Spleen (tissue), 13 donors: ENCODE measurements at places on chromosomes 16 and 17.

- DNase-seq: no peak
Observed at GRCh38 chr16:22732400-22732799, 81.6 kb upstream of the HS3ST2 start.

- DNase-seq: no peak
Observed at GRCh38 chr16:12211870-12212690, 235.5 kb downstream of the SNX29 start.

DNA sequence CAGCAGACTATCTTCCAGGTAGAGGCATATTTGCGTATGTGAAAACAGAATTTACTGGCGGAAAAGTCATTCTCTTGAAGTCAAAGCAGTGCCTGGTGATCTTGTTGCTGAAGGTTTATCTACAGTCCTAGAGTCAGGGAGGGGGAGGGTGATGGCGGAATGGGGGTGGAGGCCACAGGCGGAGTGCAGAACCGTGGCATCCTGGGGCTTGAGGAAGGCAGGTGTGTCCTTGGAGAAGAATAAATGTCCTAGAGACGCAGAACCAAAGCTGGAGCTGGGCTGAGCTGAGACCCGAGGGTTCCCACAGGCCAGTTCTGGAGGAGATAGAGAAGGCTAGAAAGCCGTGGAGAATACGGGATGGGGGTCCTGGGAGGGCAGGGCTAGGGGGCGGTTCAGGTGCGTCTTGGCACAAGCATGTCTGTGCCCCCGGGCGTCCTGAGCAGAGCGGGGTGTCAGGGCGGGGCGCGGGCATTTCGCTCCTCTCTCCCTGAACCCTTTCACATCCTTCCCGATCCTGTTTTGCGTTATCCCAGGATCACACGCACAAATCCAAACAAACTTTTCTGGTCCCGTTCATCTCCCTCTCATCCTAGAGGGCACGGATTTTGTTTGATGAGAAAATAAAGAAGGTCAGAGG lies 76.9 kb upstream of the CREBBP start:
- no peak for DNase-seq

GRCh38 chr16:55482056-55482455 lies 3.1 kb downstream of the MMP2 start:
- no peak for DNase-seq

- peak; percentile 14 for DNase-seq
Observed at GRCh38 chr16:86050111-86050510, 151.1 kb downstream of the IRF8 start.

GRCh38 chr16:8548166-8548565 lies 42.1 kb downstream of the TMEM114 start:
- no peak for DNase-seq

DNA sequence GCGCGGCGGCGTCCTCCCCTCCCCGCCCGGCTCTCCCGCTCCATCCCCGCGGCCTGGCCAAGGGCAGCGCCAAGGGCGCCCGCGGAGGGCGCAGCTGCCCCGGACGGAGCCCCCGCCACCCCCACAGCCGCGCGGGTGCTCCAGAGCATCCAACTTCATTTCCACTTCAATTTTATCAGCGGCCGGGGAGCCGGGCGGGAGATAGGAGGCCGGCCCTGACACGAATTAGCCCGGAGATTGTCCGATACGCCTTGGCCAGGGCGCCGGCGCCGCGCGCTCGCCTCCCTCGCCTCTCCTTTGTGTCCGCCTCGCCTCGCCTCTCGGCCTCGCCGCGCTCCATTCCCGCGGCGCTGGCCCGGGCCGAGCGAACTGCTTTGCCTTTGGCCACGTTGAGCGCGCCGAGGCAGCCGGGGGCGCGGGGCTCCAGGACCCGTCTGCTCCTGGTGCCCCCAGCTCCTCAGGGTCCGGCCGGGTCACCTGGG lies 129.1 kb upstream of the LHX1 start:
- no peak for DNase-seq

DNA sequence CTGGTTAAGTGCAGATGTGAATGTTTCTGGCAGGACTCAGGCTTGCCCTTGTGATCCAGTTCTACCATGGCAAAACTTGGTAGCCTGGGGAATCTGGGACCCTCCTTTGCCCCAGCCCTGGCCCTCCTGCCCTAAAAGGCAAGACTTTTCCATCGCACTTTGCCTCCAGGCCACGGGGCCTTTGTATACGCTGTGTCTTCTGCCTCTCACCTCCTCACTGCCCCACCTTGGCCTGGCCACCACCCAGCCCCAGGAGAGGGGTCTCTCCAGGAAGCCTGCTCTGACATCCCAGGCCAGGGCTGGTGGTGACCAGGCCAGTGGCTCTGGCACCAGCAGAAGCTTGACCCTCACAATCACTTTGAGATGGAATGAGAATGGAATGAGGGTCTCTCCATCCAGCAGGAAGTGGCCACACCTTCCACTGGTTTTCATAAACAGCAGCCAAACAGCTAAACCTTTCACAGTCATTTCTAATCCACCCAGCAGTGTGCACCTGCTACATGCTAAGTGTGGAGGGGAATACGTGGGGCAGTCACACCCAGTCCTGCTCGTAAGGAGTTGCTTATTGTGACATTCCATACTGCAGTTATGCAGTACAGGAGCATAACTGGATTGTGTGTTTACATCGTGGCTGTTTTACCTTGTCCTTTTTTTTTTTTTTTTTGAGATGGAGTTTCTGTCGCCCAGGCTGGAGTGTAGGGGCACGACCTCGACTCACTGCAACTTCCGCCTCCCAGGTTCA lies 1.6 kb upstream of the MRPL38 start:
- no peak for DNase-seq

- DNase-seq: no peak
Observed at GRCh38 chr17:73508931-73509605, 135.2 kb downstream of the SDK2 start.

GRCh38 chr16:84874983-84875382 lies 55.2 kb downstream of the CRISPLD2 start:
- no peak for DNase-seq

GRCh38 chr17:15468126-15468525 lies 705 bp upstream of the CDRT4 start:
- DNase-seq: no peak

- no peak for DNase-seq
Observed at GRCh38 chr17:54992797-54993639, 24.5 kb downstream of the STXBP4 start.

- no peak for DNase-seq
Observed at GRCh38 chr16:77404775-77405174, 30.1 kb downstream of the ADAMTS18 start.

- DNase-seq: no peak
Observed at GRCh38 chr17:75011401-75012095, 922 bp upstream of the MRPL58 start.

- peak; percentile 92 for DNase-seq
Observed at GRCh38 chr17:32609085-32609484, 122.3 kb downstream of the CDK5R1 start.

- no peak for DNase-seq
Observed at GRCh38 chr16:22621586-22622155, 111.0 kb downstream of the NPIPB5 start.

- DNase-seq: no peak
Observed at GRCh38 chr17:75468779-75469373, 12.4 kb downstream of the TMEM94 start.

- DNase-seq: no peak
Observed at GRCh38 chr16:31880322-31880979, 6.8 kb downstream of the ZNF267 start.

- no peak for DNase-seq
Observed at GRCh38 chr16:72727565-72727964, 320.4 kb downstream of the ZFHX3 start.

DNA sequence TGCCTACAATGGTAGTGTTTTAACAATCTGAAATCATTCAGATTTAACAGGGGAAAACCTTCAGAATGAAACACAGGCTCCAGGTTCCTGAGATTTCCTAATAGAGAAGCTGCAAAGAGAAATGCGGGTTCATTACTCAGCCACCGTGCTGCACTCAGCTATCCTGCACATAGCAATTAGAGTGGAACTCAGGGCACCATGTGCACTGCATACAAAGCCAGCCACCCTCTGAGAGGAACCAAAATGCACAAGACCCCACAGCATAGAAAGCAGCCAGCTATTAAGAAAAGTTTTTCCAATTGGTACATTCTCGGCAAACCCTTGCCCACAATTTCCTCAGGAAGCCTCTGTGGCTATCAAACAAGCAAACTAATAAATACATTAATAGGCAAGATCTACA lies 37.4 kb downstream of the TOM1L2 start:
- DNase-seq: no peak

GRCh38 chr16:81647527-81647926 lies 131.6 kb upstream of the PLCG2 start:
- DNase-seq: no peak

DNA sequence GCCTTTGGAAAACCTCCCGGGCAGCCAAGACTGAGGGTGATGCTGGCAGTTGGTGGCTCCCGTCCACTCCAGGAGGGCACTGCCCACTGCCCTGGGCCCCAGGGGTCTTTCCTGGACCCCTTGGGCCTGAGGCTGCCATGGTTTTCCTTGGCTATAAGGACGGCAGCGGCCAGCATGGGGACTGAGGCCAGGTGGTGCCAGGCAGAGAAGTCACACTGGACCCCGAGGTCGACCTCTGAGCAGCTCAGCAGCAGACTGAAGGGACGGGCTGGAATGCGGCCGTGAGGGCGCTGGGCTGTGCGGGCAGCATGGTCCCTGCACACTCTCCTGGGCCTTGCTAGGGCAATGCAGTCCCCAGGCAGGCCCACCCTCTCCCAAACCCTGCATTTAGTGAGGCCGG lies 55.6 kb upstream of the GNG13 start:
- no peak for DNase-seq

DNA sequence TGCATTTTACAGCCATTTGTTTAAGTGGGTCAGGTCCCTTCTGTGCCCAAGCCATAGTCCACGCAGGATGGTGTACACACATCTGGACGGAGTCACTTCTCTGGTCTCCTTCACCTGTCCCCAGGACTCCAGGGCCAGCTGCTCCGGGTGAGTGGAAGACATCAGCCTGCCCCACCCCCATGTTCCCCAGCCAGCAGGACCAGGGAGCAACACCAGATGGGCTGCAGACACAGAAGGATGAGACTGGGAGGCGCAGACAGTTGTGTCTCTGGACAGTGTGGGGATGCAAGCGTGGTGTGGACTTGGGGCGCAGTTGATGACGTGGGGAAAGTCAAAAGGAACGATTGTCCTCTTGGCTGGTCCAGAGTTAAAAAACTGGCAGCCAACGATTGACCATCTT lies 24.6 kb upstream of the WFDC1 start:
- DNase-seq: no peak

DNA sequence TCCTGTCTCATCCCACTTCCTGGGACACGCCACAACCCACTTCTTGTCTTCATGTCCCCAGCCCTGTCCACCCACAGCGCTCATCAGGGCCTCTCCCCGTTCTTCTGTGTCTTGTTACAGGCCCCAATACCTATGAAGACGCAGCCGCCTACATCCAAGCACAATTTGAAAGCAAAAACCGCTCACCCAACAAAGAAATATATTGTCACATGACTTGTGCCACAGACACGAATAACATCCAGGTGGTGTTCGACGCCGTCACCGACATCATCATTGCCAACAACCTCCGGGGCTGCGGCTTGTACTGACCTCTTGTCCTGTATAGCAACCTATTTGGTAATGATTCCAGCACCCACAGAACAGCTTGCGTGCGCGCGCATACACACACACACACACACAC lies 70.6 kb downstream of the AMFR start:
- peak; percentile 62 for DNase-seq

DNA sequence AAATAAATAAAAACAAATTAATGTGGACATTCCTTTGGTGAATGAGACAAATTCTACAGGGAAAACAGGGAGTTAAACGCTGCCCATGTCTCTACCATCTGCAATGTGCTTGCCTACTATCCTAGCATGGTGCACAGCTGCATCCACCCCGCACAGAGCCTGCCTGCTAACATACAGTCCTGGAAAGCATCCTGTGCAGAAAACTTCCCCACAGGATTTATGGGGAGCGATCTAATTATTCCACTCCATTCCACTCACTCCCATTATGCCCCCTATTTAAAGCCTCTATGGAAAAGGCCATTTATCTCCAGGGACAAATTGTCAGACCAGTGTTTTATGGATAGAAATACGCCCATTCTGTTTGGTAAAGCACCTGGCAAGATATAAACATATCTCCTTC lies 144.5 kb downstream of the MAF start:
- DNase-seq: no peak

GRCh38 chr17:73623247-73623646 lies 21.0 kb downstream of the SDK2 start:
- no peak for DNase-seq

GRCh38 chr17:74407384-74407783 lies 24.5 kb upstream of the GPRC5C start:
- no peak for DNase-seq

- no peak for DNase-seq
Observed at GRCh38 chr17:80774146-80774545, 217.5 kb upstream of the CHMP6 start.

GRCh38 chr17:3544365-3544764 lies 13.2 kb downstream of the TRPV3 start:
- no peak for DNase-seq

GRCh38 chr16:19386525-19386924 lies 31.2 kb upstream of the TMC5 start:
- no peak for DNase-seq

DNA sequence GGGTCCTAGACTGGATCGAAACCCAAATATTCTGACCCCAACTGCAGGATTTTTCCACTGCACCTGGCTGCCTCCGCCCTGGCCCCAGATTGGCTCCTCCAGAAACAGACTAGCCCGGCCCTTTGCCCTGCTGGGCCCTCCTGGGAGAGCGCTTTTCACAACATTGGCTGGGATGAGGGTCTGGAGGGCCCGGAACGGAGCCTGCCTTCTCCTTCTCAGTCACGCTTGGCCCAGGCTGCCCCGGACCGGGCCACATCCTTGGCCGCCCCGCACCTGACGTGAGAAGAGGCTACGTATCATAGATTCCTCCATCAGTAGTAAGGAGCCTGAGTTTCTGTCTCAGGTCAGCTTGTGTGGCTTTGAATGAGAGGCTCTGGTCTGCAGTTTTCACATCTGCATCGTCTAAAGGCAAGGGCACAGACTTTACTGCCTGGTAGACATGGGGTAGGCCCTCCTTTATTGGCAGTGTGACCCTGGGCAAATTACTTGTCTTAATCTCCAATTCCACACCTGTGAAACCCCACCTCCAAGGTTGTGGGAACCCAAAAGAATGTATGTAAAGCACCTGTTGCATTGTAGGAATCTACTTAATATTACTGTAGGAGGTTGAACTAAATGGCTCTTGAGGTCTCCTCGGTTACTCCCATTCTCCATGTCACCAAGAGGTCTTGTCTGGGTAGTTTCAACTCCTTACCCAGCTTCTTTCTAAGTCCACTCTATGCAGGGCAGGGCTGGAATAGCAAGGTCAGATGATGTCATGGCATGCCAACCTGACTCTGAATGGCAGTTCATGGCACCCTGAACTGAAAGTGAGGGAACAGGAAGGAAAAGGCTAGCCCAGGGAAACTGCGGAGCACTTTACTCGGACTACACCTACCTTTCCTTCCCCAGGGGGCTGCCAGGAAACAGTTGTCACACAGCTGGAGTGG lies 661 bp downstream of the LRRC3C start:
- peak; percentile 87 for DNase-seq

- no peak for DNase-seq
Observed at GRCh38 chr16:57348327-57348726, 10.3 kb upstream of the CCL22 start.

GRCh38 chr17:42026857-42027589 lies 7.1 kb downstream of the NKIRAS2 start:
- peak; percentile 64 for DNase-seq
